NCI-H187 (cell line): ENCODE measurements at places on chromosomes 7 and 10.

DNA sequence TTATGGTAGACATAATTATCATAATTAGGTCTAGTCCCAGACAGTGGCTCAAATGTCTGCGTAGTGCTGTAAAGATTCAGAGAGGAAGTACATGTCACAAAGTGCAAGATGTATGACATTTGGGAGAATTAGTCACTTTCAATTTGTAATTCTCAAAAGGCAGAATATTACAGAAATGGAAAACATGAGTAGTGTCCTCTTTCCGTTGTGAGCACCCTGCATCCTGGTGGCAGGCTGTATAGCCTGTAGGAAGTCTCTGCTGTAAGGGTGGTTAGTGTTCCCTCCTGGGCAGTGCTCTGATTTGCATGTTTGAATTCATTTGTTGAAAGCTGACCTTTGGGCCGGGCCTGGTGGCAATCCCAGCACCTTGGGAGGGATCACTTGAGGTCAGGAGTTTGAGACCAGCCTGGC, 17.0 kb downstream of the CDK14 start:
- no peak for DNase-seq

DNA sequence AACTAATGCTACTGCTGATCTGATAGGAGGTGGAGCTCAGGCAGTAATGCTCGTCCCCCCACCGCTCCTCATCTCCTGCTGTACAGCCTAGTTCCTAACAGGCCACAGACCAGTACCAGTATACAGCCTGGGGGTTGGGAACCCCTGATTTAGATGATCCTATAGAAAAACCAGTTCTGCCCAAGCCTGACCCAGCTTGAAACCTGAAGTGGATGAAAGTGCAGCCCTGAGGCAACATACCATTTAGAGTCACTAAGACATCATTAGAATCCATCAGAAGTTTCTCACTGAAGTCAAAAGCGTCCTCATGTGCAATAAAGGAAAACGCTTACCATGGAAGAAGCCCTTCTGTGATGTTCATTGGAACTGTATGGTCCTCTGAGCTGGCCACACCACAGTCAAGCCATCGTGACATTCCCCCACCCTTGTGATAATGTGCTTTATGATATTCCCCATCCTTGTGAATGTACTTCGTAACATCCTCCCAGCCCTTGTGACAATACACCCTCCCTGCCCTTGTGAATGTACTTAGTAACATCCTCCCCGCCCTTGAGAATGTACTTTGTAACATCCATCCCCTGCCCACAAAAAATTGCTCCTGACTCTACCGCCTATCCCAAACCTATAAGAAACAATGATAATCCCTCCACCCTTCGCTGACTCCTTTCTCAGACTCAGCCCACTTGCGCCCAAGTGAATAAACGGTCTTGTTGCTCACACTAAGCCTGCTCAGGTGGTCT, 65.9 kb upstream of the HECTD2 start:
- DNase-seq = no peak

- DNase-seq = no peak
These were observed 192.7 kb downstream of the TCF7L2 start for GRCh38 chr10:113142601-113143362.

GRCh38 chr10:92187101-92187500, 103.8 kb downstream of the CPEB3 start:
- no peak for DNase-seq

DNA sequence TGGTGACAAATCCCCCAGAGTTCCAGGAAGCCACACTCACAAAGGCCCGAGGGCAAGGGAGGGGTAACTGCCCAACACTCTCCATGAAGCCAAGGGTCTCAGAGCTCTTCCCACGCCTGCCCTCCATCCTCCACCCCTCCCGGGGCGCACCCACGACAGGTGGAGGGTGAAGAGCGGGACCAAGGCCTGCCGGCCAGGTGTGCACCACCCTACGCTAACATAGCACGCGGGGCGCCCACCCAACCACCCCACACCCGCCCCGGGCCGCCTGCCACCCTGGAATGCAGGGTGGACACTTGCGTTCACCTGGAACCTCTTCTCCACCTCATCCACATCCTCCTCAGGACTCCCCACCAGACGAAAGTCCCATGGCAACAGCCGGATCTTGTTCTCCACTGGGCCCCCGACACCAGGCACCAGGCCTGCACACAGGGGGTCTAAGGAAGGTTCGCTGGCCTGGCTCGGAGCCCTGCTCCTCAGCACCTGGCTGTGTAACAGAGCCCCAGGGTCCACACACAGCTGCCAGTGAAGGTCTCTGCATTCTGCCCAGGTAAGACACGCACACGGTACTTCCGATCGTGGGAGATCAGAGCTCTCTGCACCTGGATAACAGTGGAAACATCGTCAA, 32.7 kb downstream of the MAD1L1 start:
- DNase-seq = no peak

- DNase-seq = no peak
These were observed 434 bp upstream of the PLEKHA8 start for GRCh38 chr7:30027740-30028215.

DNA sequence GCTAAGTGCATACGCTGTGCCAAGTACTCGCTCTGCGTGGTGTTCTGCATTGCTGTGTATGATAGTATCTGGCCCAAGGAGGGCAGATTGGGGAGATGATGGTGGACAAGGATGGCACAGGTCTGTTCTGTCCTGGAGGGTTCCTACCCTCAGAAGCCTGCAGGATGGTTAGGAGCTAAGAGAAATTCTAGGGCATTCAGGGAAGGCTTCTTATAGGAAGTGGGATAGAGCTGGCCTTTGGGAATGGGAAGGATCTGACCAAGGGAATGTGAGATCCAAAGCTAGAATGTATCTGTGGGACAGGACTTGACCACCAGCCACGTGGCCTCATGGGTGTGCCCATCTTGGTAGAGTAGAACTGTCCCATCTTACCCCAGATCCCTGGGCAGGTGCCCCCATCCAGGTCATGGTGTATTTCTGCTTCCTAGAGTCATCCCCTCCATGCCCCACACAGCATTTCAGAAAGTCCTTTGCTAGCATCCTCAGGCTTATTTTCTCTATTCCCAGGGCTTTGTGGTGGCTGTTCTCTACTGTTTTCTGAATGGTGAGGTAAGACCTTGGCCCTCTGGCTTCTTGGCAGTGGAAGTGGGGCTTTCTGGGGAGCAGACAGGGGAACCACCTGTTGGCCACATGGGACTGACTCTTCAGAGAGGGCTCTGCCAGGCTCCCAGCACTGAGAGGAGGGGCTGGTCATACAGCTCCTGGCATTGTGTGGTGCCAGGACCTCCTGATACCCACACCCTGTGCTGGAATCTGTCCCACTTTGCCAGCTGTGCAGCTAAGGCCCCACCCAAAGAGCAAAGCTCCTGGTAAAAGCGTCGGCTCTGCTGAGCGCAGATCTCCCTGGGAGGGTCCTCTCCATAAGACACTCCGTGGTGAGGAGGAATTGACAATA, 52.5 kb downstream of the ADCYAP1R1 start:
- DNase-seq = no peak

DNA sequence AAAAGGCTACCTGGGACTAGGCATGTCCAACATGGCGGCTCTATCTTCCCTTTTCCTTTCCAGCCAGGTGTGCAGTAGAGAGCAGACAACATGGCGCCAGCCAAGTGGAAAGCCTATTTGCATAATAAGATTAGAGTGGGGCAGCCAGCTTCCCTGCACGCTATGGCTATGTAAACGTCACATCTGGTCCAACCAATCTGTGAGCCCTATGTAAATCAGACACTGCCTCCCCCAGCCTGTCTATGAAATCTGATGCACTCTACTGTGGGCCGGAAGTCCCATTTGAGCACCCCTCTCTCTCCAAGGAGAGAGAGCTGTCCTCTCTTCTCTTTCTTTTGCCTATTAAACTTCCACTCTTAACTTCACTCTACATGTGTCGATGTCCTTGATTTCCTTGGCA, 984.9 kb upstream of the AUTS2 start:
- peak; percentile 10 for DNase-seq

- DNase-seq = no peak
These were observed 234.0 kb upstream of the PITRM1 start for GRCh38 chr10:3406556-3406955.

DNA sequence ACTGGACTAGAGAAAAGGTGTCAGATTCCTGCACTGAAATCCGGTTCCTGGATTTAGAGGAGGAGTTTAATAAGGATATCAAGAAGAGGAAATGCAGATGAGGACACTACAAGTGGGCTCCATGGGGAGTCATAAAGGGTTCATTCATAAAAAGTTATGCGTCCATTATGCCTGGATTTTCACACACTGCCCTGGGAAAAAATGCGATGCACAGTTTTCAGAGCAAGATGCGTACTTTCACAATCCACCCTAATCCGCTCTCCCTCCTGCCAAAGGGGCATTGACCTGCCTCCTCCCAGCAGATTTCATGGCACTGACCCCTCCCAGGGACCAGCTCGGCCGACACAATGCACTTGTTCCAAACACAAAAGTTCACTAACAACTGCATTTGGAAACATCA, 42.2 kb upstream of the OPALIN start:
- no peak for DNase-seq

GRCh38 chr7:100588438-100588837, 2.3 kb downstream of the FBXO24 start:
- no peak for DNase-seq

DNA sequence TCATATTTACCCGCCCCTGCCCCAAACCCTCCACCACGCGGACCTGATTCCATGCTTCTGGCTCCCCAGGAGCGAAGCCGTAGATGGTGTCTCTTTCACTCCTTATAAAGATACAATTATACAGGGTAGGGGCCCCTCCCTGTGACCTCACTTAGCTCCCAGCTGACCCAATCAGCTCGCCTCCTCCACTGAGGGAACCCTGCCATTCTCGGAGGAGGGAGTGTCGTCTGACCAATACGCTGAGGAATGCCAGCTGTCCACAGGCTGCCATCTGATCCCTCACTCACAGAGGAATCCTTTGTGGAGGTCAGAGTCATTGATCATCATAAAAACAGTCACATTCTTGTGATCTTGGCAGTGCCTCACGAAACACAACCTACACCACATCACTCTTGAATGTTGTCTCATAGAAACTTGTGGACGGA, 67.5 kb upstream of the INSIG1 start:
- no peak for DNase-seq

DNA sequence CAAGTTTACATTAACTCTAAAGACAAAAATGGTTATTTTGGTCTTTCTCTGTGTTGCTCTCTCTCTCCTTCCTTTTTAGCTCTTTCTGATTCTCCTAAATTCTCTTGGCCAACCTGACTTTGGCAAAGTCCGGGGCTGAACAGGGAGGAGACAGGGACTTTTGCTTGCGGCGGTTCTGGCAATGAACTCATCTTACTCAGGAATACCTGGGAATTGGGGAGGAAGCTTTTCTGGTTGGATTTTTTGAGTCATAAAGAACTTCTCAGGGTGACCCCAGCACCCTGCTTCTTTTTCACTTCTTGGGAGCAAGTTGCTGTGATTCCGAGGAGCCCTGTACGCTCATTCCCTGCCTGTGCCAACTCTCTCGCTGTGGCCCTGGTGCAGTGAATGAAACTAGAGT, 16.0 kb downstream of the GATA3 start:
- DNase-seq = no peak

DNA sequence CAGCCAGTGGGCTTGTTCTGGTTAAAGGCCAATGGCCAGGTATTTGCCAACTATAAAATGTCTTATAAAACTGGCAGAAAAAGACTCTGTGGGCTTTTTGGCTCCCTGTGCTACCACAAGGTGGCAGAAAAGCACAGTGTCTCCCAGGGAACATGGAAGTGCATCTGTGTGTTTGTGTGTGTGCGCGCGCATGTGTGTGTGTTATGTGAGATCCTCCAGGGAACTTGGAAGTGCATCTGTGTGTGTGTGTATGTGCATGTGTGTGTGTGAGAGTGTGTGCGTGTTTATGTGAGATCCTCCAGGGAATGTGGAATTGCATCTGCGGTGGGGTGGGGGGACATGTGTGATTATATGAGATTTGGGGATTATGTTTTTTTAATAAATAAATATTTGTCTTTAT, 30.2 kb upstream of the ABI1 start:
- no peak for DNase-seq

DNA sequence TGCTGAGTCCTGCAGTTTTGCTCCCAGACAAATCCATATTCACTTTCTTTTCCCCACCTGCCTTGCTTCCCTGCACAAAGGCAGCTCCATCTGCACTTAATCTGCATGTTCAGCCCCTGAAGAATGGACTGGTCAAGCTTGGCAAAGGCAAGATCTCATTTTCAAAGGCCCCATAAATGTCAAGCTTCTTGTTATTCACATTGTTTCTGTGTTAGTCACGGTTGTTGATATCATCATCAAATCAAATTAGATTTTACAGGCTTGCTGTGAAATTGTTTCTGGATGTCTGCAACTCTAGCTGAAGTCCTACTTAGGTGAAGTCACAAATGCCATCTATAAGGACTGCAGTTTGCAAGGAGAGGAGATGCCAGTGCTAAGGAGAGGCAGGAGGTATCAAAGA, 91.0 kb downstream of the GPAM start:
- DNase-seq = no peak

- no peak for DNase-seq
These were observed 78.5 kb downstream of the SORBS1 start for GRCh38 chr10:95482501-95483233.

- DNase-seq = no peak
These were observed 24.0 kb upstream of the A1CF start for GRCh38 chr10:50909334-50910014.

GRCh38 chr7:135224027-135224426, 9.6 kb upstream of the STRA8 start:
- DNase-seq = no peak

DNA sequence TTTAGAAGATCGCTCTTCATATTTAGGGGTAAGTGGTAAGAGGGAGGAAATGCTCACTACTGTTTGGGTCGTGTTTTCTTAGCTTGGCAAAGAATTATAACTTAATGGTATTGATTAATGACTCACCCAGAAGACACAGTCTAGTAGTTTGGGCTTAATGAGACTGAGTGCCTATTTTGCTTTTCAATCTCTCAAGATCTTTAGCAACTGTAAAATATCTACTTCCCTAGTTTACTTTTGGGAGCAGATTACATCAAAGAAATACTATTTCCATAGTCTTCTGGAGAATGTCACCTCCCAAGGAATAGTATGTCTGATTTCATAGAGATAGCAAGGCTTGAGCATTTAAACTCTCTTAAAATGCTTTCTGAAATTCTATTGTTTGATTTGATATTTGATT, 100.5 kb upstream of the SLC25A13 start:
- no peak for DNase-seq

- DNase-seq = no peak
These were observed 834.4 kb upstream of the MBL2 start for GRCh38 chr10:53606981-53607380.

DNA sequence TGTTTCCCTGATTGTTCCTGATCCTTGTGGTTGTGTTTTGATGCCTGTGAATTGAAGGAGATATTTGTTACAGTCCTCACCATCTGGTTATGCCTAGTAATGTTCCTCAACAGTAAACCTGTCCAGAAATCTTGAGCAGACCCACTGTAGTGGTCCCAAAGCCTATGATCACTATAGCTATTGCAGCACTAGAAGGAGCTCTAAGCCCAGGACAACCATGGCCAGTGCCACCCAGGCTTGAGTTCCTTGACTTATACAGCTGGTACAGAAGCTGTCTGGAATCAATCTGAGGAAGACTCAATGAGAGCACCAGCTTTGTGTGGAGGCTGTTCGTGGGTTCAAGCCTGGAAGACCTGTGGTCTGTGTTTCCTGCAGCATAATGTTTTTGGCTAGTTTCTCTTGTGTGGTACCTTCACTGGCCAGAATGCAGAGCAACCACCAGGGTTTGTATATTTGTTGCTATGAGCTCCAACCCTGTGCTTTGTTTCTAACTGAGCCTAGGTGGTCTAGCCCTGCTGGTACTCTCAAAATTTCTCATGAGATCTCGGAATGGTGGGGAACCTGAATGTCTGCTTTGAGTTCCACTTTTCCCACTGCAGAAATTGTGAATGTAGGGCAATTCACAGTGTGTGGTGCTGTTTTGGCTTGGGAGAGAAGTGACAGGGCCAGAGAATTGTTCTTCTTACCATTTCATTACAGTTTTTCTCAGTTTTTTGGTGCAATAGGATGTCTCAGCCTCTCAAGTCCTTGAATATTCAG, 355.2 kb downstream of the SUGCT start:
- no peak for DNase-seq
